ENCODE measurements at places on chromosomes 7 and 10. TPM values are rescaled to one million over a fixed set of nuclear protein-coding genes. Genes with fewer than 3 reads are reported as not detected.

- no peak for DNase-seq
Measured at GRCh38 chr10:71924771-71925170, 39.4 kb upstream of the CHST3 start.

GRCh38 chr7:151833691-151834090, 43.2 kb downstream of the PRKAG2 start:
- no peak for DNase-seq

DNA sequence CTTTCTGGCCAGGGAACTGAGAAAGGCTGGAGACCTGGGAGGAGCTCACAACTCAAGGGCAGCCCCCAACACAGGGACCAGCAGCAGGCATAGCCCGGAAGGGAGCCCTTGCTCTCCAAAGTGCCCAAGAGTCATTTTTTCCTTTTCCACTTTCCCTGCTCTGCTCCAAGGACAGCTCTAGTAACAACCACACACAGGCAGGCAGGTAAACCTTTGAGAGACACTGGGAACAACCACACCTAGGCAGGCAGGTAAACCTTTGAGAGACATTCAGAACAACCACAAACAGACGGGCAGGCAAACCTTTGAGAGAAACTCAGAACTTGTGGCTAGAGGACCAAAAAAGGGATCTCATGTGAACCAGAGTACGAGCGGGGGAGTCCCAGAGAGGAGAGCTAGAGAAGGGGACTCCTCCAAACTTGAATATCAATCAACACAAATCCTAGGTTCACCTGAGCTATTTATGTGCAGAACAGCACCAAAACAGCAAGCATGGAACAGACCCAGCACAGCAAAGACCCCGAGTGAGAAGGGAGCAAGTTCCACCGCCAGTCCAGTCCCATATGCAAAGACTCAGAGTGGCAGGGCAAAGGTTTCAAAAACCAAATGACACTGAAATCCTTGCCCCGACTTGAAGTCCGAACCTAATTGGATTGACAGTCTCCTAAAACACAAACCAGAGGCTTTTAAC, 33.6 kb upstream of the GUSB start:
- no peak for DNase-seq

GRCh38 chr10:62662486-62662885, 142.0 kb upstream of the ADO start:
- no peak for DNase-seq

GRCh38 chr10:45374350-45375052, 485 bp downstream of the ALOX5 start:
- DNase-seq = peak; percentile 25

DNA sequence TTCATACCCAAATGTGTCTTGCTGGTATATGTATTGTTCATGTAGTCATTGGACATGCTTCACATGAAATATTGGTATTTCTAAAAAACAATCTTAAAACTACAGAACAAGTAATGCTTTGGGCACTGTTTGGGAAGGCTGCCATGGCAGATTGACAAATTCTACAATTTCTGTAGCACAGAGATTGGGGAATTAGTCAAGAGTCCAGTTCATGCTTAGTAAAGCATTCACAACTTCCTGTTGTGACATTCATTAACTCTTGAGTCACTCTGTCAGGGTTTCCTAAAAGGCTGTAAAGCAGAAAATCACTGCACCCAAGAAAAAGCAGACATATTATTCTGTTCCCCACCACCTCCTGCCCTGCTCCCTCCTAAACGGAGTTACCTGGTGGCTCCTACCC, 398.9 kb downstream of the PHTF2 start:
- DNase-seq = peak; percentile 71

- no peak for DNase-seq
Measured at GRCh38 chr10:43212043-43212721, 54.7 kb downstream of the RASGEF1A start.

DNA sequence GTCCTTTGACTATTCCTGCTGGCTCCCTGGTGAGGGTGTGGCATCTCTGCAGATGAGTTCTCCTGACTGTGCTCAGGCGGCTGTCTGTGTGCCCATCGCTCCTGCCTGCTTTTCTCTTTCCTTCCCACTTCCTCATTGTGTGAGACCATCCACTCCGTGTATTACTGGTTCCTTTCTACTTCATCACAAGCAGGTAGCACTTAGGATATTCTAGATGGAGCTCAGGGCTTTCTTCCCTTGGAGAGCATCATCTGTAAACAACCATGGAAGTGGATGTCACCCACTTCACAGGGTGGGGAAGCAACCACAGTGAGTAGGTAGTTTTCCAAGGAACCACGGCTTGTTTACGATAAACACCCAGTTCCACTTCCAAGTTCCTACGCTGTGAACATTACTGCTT, 15.7 kb downstream of the DNAJB6 start:
- DNase-seq = no peak

GRCh38 chr7:48280100-48280499, 108.8 kb downstream of the ABCA13 start:
- DNase-seq = peak; percentile 73

DNA sequence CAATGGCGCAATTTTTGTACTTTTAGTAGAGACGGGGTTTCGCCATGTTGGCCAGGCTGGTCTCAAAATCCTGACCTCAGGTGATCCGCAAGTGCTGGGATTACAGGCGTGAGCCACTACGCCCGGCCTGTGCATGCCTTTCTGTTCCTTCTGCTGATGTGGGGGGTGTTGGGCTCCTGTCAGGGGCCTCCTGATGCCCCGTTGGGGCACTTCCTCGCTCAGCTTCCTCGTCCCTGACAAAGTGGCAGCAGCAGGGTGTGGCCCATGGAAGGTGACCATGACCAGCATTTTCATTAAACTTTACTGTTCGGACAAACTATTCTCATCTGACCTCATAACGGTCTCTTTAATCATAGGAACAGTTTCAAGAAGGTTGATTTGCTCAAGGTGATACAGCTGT, 69.4 kb downstream of the TBXAS1 start:
- DNase-seq = no peak

GRCh38 chr7:137073571-137074325, 205.3 kb downstream of the CHRM2 start:
- peak; percentile 83 for DNase-seq

DNA sequence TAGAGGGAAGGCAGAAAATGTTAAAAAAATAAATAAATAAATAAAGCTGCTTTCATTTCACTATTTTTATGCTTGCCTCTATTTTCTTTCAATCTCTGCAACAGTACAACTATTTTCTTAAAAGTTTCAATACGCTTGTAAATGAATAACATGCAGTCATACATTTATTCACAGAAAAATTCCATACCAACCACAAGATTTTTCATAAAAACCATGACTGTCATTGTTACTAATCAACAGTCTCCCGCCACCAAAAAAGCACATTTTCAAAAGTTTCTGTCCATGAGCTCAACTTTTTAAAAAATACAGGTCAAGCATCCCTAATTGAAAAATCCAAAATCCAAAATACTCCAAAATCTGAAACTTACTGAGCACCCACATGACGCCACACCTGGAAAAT, 5.3 kb downstream of the PARD3 start:
- DNase-seq = no peak

- peak; percentile 73 for DNase-seq
Measured at GRCh38 chr10:34504534-34504933, 310.6 kb downstream of the PARD3 start.

DNA sequence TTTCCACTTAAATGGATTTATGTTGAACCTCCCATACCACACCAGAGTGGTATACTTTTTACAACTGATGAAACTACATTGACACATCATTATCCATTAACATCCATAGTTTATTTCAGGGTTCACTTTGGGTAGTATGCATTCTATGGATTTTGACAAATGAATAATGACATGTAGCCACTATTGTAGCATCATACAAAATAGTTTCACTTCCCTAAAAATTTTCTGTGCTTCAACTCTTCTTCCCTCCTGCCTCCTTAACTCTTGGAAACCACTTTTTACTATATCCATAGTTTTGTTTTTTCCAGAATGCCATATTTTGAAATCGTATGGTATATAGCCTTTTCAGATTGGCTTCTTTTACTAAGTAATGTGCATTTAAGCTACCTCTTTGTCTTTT, 199.5 kb upstream of the TMEM196 start:
- no peak for DNase-seq

GRCh38 chr10:80460399-80461207, 6.5 kb downstream of the TSPAN14 start:
- DNase-seq = peak; percentile 77

DNA sequence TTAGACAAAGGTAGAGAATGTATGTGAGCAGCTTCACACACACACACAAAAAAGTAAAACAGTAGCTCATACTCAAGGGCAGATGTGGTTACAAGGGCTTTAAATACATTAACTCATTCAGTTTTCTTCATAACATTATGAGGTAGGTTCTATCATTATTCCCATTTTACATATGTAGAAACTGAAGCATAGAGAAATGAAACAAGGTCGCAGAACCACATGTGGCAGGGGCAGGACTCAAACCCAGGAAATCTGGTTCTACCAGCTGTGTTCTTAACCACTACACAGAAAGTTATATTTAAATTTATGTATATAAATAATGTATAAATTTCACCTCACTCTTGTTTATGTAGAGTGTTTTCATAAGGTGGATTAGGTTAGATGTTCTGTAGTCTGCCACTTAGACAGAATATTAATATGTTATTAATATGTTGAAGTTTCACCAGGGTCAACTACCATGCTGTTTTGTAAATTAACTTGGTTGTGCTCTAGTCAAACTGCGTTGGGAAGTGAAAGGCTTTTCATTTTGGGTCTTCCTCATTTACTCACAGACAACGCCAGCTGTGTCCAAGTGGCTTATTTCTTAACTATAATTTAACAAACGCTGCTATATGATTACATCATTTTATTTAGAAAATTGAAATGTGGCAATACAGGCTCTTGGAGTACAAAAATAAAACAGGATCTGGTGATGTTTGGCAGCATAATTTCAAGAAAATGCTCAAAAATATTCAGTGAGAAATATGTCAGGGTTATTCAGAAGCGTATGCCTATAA, 138.4 kb downstream of the MDFIC start:
- DNase-seq = no peak

DNA sequence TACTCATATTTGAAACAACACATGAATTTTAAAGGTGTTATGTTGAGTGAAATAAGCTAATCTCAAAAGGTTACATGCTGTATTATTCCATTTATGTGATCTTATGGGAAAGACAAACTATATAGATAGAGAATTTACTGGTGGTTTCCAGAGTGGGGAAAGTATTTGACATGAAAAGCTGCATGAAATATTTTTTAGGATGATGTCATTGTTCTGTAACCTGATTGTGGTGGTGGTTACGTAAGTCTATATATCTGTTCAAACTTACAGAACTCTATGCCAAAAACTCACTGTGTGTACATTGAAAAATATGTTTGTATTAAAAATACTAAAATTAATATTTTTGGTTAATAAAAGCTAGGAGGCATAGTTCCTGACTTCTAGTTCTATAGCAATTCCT, 453.0 kb downstream of the SORCS3 start:
- DNase-seq = no peak

DNA sequence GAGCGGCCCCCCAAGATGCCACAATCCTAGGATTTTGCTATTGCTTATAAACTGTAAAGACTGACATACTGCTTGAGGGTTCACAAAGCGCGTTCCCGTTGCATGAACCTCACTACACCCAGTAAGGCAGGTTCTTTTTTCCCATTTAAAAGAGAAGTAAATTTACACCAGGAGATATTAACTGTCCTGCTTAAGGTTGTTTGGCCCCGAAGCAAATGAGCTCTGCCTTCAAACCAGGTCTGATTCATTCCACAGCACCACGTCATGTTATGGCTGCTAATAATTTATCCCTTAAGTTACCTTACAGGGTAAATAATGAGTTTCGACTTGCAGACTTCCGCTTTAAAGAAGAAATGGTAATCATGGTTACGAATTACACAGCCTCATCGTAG, 559 bp upstream of the FKBP14 start:
- peak; percentile 79 for DNase-seq

DNA sequence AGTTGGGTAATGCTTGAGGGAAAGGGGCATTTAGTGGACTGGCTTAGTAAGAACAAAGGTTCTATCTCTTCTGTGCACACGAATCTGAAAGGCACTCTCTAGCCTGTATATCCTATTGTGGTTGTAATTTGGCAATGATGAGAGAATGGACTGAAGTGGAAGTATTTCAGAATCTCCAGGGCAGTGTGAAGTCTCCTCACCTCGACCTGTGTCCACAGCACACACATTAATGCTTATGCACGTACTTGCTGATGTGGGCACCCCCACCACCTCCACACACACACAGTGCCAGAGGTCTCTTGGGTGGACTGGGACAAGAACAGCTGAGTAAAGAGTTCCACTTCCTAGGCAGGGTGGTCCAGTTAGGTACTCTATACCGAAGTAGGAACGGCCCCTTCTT, 6.9 kb downstream of the SMC3 start:
- no peak for DNase-seq

GRCh38 chr7:50409856-50410745, 40.0 kb downstream of the FIGNL1 start:
- DNase-seq = no peak

DNA sequence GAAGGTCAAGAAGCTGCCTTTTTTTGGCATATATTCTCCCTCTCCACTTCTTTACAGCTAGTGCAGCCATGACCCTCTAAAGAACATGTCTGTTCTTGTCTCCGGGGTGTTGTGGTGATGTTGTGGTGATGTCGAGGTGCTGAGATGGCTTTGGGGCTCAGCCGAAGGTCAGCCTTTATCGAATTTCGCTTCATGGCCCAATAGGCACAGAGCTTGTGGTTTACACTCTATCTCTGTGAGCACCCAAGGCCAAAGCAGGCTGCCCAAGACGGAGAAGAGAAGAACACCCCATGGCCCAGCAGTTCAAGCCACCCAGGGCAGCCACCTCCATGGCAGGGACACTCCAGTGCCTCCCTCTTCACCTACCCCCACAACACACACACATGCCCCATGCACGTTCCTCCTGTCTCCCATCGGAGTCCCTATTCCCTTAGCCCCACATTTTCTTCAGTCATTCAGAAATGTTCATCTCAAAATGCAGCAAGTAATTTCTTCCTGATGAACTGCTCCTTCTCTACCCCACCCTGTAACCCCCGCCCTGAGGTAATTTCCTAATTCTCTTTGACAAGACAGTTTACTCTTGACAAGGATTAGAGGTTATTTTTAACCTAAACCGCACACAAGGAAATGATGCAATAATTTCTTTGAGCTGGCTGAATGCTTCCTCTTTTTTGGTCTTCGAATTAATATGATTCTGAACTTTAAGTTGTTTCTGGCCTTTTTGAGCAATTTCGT, 18.6 kb upstream of the ADRB1 start:
- peak; percentile 42 for DNase-seq

DNA sequence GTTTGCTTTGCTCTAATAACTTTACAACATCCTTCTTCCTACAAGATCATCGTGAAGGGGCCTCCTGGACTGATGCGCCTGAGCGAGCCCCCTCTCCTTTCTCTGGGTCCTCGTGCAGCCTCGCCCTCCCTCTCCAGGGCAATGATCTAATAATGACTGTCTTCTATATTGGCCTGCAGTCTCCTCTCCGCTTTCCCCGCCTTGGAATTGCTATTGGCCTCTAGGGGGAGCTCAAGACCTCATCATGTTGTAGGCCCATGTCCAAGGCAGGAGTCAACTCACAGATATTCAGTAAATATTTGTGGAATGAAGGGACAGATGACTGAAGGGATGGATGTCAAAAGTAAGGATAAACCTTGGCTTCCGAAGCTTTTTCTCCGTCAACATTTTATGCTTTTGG, 1180.3 kb downstream of the TYW1 start:
- DNase-seq = peak; percentile 83

Gene OR2A1
- total RNA-seq = 0.05 TPM

Gene KLLN
- total RNA-seq = 0.69 TPM

Gene TAS2R41
- total RNA-seq = not detected

Gene TRPV5
- not detected for total RNA-seq

Gene HOXA4
- total RNA-seq = 4.9 TPM

Gene ANKRD22
- not detected for total RNA-seq

Gene CALHM3
- 0.39 TPM for total RNA-seq

Gene ZNF488
- total RNA-seq = 0.79 TPM

Gene LAMB1
- 225 TPM for total RNA-seq

Gene NUTM2D
- 3.2 TPM for total RNA-seq

Data from M059J (cell line).